ENCODE measurements at places on chromosomes 16 and 17.

- DNase-seq, result no peak
Observed at GRCh38 chr16:72246423-72246822, 74.5 kb upstream of the PMFBP1 start.

- no peak for DNase-seq
Observed at GRCh38 chr16:88975511-88976061, 1.4 kb downstream of the CBFA2T3 start.

- DNase-seq, result no peak
Observed at GRCh38 chr17:82334204-82334621, 647 bp upstream of the SECTM1 start.

DNA sequence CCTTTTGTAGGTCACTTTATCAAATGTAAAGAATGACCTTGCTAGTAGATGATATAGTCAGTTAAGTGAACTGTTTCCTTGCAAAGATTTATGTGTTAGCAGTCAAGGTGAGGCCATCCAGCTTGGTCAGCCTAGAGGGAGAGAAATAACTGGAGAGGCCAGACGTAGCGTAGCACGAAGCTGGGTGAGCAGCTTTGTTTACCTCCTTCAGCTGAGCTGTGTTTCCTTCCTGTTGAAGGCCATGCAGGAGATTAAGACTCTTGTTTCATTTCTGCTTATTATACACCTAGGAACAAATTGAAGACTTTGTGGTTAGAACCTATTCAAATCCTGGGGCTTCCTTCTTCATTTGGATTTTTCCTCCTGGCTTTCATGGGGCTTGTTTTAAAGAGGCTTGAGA lies 267.1 kb downstream of the PHKB start:
- no peak for DNase-seq

GRCh38 chr16:89049484-89050118 lies 44.1 kb upstream of the ACSF3 start:
- DNase-seq, result no peak

- peak; percentile 31 for DNase-seq
Observed at GRCh38 chr16:57358527-57359095, at the start of gene CCL22. TSS of gene CCL22 (plus strand) at chr16:57358783. CDS start at chr16:57358817, 34 bp downstream.

GRCh38 chr16:61987474-61988012 lies 48.7 kb downstream of the CDH8 start:
- DNase-seq, result no peak

DNA sequence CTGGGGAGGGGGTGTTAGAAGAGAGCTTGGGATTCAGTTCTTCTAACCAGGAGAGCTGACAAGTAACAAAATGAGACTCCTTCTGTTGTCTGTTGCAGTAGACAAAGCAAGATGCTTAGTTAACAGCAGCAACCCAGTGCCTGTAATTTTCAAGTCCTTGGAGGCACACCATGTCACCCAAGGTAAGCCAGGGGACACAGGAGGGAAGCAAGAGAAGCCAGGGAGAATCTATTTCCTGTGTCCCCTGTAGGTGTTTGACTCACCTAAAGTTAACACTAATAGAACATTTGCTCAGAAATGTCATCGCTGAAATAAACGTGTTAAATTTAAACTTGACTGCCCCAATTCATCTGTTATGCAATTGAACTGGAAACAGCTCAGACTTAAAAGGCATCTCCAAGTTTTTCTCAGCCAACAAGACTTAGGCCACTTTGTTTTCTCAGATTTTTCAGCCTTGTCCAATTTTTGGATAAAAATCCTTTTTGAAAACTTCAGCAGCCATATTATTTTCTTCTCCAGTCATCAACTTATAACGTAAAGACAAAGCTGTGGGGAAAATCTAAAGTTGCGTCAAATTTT lies 257.6 kb downstream of the CDH13 start:
- DNase-seq, result no peak

- no peak for DNase-seq
Observed at GRCh38 chr17:82200135-82200534, 12.5 kb downstream of the CCDC57 start.

- DNase-seq, result no peak
Observed at GRCh38 chr17:63438092-63439051, 7.7 kb downstream of the CYB561 start.

Data from RWPE1 (cell line).